Activated naive CD4-positive, alpha-beta T cell treated with anti-CD3 and anti-CD28 coated beads, Interleukin-2, amount 50 U/mL, for 16 hours (primary cell): ENCODE measurements at places on chromosomes 6 and 20.

DNA sequence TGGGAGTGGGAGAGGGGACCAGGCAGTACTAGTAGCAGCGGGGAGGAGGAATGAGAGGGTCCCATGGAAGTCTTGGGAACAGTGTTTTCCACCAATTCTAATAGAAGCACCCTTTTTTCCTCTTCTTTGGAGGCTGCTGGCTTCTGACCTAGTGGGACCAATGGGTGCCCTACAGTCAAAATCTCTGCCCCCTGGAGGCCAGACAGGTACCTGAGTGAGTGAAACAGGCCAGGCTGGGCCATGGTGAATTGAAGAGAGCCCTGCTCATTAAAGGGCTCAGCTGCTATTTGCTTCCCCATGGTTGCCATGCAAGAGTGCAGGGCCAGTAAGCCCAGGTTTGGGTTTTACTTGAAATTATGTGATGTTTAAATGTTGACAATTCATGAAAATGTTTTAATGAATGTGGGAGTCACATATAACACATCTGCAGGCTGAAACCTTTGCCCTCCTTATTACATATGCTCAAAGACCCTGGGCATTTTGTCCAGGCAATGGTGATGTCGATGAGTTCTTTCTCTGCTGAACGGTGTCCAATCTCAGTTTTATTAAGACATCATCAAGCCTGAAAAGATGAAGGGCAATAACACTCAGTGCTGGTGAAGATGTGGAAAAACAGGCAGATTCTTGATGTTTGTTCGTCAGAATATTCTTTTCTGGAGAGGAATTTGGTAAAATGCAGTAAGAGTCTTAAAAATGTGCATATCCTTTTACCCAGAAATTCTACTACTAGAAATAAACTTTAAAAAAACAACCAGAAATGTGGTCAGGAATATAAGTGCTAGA is 42.3 kb upstream of the OCSTAMP start:
- DNase-seq = no peak

DNA sequence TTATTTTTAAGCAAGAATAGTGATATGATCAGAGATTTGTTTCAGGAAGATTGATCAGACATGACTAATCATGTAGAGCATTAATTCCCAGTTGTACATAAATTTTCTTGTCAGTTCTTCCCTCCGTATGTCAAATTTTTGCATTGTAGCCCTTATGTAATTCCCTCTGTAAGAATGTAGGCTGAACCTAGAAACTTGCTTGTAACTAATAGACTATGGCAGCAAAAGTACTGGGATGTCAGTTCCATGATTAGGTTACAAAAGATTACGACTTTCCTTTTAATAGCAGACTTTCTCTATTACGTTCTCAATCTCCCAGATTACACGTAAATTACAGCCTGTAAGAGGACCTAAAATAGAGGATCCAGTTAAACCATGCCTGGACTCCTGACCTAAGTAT is 79.4 kb upstream of the EPHA7 start:
- no peak for DNase-seq

DNA sequence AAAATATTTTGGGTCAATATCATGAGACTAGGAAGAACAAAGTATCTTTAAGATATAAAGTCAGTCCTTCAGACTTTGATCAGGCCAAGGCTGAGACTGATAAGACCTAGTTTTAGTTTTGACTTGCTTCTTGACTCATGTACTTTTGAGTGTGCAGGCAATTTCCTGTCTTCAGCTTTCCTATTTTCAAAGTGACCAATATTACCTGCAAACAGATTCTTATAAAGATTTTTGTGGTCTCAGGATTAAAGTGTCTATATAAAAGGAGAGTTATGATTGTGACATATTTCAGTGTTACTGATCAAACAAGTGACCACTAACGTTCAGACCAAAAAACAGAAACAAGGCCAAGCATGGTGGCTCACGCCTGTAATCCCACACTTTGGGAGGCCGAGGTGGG is 36.0 kb upstream of the AKIRIN2 start:
- no peak for DNase-seq

- DNase-seq = no peak
These were observed 55.9 kb upstream of the C20orf144 start for GRCh38 chr20:33606118-33606771.

DNA sequence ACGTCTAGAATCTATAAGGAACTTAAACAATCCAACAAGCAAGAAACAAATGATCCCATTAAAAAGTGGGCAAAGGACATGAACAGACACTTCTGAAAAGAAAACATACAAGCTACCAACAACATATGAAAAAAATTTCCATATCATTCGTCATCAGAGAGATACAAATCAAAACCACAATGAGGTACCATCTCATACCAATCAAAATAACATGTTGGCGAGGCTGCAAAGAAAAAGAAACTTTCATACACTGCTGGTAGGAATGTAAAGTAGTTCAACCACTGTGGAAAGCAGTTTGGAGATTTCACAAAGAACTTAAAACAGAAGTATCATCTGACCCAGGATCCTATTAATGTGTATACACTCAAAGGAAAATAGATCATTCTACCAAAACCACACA is 243.9 kb upstream of the RUNX2 start:
- no peak for DNase-seq

DNA sequence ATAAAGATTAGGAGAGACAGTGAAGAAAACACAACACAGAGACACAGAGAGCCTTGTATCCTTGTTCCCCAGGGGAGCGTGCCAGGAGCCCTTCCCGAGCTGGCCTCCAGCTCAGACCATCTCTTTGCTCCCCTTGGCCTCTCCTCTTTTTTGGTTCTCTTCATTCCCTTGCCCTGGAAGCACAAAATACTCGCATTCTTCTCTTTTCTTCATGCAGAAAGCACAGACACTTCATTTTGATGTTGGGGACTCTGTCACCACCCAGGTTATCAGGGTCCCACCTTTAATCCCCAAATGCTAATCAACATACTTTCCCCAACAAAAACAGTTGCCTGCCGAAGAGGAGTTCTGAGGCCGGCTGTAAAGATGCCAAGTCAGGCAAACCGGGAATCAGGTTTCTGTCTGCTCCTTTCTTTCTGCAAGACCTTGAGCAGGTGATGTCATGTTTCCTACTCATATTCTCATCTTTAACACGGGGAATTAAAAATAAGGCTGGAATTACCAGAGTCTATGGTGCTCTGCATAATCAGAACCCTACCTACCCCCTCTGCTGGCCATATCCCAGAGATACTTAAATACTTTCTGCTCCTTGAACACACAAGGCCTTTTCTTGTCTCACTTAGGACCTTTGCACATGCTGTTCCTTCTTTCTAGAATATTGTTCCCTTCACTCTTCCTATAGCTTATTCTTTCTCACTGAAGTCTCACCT is 21.7 kb downstream of the TGM6 start:
- no peak for DNase-seq

DNA sequence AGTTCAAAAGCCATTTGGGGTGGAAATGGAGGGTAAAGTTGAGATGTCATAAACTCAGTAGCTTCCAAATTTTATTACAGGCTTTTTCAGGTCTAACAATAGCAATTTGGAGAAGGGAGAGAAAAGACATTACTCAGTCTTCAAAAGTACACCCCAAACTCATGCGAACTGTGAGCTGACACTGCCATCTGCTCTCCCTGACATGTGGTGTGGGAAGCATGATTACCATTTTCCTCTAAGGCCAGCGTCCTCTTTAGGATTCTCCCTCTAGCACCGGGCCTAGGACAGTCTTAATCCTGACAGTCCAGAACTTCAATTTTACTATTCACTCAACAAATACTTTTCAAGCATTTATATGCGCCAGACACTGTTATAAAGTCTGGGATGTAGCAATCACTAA is 536.0 kb upstream of the JARID2 start:
- DNase-seq = no peak

DNA sequence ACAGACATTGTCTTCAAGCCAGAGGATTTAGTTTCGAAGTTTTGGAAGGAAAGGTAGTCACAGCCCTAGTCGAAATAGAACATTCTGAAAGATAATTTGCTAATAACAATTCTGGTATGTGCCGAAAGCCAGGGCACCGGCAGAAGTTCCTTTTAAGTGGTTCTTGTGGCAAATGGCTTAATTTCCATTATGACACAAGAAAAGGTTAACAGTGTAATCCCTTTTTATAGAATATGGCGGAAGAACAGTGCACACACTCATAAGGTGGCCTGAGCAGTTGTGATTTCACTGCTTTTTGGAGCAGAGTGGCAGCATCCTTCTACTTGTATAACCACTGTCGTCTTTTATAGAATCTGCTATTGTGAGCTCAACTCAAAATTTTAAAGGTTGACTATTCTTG is 152.4 kb downstream of the SASH1 start:
- no peak for DNase-seq

- no peak for DNase-seq
These were observed 170.3 kb upstream of the PDE10A start for GRCh38 chr6:165833355-165833754.

DNA sequence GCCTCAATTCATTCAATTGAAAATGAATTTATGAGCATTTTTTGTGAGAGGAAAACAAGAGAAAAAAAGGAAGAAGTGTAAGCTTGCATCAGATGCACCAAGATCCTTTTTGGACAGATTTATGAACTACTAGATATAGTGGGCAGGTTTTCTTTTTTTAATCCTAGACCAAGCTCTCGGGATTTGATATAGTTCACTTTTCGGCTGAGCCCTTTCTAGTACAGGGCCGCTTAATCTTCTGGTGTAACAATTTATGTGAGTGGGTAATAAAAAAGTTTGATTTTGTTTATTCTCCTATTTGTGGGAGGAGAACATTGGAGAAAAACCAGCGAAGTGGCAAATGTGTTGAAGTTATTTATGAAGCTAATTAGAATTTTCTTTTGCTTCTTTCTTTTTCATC is 538.0 kb downstream of the UTRN start:
- no peak for DNase-seq

GRCh38 chr20:59068534-59068933 is 25.9 kb upstream of the PRELID3B start:
- DNase-seq = no peak

DNA sequence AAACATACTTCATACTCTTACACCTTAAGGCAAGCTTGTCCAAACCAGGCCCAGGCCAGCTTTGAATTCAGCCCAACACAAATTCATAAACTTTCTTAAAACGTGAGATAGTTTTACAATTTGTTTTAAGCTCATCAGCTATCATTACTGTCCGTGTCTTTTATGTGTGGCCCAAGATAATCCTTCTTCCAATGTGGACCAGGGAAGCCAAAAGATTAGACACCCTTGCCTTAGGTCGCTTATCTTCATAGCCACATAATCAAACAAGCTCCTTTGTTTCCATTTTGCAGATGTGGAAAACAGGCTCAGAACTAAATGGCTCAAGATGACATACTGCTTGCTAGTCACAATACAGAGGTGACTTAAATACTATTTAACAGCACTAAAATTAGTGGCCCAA is 6.0 kb downstream of the SALL4 start:
- DNase-seq = no peak

DNA sequence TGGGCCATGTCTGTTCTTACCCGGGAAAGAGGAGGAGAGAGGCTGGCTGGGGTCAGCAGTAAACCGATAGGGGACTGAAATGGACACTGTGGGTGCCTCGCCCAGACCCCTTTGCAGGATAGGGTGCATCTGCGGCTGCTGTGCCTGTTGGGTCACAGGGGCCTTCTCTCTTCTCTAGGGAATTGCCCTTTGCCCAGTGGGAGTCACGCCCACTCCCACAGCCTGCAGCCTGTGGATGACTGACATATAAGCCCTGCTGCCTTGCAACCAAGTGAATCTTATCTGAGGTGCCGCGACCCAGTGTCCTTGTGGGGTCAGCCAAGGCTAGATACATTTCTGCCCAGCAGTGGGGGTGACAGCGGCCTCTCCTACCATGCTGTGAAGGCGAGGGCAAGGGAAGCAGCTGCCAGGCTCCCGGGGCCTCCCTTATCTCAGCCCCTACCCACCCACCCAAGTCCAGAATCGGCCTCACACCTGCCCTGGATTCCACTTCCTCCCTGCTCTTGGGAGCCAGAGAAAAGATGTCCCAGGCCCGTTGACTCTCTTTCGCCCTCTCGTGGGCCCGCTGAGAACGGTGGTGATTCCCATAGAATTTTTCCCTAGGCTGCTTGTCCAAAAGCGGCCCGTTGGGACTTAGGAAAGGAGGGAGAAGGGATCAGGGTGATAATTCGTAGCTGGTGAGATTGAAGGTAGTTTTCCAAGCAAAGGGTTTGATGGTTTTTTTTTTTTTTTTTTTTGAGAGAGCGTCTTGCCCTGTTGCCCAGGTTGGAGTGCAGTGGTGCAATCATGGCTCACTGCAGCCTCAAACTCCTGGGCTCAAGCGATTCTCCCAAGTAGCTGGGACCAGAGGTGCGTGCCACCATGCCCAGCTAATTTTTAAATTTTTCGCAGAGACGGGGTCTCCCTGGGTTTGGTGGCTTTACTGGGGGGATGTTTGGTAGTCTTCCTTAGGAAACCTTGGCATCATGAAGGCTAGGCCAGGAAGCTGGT is 76.4 kb upstream of the RNF24 start:
- peak; percentile 36 for DNase-seq

DNA sequence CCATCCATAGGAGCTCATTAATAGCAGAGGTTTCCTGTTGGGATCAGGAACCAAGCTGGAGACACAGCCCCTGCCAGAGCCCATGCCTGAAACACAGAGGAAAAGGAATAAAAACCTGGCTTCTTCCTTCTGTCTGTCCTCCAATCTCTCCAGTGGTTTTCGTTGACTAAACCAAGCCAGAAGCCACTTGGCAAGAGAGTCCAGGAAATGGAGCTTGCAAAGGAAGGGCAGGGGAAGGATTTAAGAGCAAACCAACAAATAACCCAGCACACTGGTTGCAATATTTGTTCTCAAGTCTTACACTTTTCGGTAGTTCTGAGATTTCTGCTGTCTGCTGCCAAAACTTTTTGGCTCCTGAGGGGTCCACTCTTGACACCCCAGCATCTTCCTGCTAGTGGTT is 137.0 kb upstream of the BMP2 start:
- DNase-seq = no peak

DNA sequence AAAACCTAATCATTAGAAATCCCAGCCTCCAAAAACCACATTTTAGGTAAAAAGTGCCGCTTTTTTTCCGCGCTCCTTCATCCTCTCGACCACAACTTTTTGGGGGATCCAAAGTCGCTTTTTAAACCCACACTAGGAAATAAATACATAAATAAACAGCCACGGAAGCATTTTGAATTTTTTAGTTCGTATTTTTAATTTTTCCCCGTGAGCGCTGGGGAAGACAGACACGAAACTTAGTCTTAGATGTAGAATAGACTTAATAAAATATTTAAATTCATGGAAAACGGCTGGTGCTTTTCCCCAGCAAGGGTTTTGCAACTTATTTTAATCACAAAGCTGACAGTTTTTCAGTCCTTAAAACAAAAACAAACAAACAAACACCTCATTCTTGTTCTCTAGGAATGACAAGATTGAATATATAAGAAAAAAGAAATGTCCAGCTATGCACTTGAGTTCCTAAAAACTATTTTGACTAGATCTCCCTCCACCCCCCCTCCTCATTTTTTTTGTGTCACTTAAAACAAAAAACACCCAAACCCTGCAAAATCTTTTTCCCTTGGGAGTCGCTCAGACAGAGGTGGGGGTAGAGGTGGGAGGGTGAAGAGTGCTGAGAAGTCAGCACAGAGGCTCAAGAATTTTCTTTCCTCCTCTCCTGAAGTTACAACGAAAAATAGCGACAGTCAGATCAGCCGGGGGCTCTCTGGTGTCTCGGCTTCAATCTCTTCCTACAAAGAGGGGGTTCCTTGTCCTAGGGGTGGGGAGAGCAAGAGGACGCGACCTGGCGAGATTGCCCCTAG is 43.4 kb upstream of the SUPT3H start:
- no peak for DNase-seq
